ENCODE measurements at places on chromosomes 5 and 9. TPM values are rescaled to one million over a fixed set of nuclear protein-coding genes. Genes with fewer than 3 reads are reported as not detected.

DNA sequence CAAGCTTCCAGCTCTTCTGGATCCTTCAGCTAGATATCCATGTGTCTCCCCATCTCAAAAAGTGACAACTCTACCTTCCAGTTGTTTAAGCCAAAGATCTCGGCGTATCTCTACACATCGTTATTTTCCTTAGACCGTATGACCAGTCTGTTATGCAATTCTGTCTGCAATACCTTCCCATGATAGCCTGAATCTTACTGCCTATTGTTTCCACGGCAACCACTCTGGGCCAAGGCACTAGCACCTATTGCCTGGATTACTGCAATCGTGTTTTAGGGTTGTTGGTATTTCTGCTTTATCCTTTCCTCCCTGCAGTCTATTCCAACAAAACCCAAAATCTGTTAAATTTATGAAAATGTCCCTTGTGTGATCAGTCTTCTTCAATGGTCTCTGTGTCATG, 448.4 kb downstream of the MTRR start:
- DNase-seq = no peak

- DNase-seq = no peak
Measured at GRCh38 chr9:2367970-2368369, 253.6 kb upstream of the VLDLR start.

GRCh38 chr5:142833517-142834449, 63.6 kb downstream of the ARHGAP26 start:
- DNase-seq = no peak

DNA sequence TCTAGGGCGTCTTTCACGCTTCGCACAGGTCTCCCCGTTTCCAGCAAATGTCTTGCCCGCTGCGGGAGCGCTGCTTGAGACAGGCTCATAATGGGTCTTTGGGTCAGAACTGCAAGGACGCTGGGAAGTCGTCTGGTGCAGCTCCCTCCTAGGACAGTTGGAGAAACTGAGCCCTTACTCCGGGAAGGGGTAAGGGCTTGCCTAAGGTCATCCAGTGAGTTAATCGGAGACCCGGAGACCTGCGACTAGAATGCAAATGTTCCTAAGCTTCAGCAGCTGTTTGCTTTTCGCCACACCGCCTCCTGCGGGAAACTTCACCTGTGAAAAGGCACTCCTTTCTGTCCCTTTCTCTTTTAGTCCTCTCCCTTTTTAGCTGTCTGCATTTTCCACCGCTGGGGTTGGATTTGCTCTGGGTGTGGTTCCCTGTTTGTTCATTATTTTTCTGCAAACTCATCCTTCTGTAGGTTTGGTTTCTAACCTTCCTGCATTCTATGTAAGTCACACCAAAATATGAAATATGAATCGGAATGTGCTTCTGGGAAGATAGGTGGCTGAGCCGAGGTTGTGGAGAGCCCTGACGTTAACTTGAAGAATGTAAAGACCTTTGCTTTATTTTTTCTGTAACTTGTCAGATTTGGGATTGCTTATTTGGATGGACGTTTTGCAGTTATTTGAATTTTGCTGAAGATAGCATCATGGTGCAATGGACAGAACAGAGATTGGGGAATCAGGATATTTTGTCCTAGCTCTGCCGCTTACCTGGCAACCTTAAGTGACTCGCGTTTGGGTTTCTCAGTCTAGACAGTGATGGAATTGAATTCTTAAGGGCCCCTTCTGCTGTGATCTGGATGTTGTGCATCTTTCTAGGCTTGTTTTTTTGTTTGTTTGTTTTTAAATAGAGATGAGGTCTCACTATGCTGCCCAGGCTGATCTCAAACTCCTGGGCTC, 909 bp downstream of the SLC36A1 start:
- peak; percentile 34 for DNase-seq

DNA sequence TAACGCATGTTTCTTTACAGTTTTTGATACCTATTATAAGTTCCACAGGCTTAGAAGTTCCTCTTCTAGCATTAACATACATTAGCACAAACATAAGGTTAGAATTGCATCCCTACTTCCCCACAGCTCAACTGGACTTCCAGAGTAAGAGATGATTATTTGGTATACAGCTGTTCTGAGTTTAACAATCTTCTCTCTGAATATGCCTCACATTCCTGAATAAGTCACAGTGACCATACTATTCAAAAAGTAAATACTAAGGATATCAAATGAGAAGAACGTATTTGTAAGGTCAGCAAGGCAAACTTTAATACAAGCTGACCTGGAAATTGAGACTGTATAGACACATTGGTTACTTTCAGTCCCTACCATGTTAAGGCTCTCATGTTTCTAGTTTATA, 21.3 kb downstream of the NR6A1 start:
- DNase-seq = no peak

DNA sequence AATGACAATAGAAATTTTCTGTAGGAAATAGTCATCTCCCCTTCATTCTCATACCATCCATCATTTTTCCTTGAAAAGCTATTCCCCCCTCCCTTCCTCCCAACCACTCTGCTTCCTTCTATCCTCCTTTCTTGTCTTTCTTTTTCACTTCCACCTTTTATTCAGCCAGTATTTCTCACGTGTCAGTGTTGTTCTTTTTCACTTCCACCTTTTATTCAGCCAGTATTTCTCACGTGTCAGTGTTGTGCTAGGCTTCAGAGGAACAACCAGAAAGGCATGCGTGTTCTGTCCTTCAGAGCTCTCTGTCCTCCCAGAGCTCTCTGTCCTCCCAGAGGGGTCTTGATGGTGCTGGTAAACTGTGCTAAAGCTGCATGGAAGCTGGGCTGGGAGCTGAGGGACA, 419.6 kb downstream of the GADD45G start:
- no peak for DNase-seq

- DNase-seq = peak; percentile 36
Measured at GRCh38 chr9:123302348-123303214, 34.2 kb upstream of the STRBP start.

DNA sequence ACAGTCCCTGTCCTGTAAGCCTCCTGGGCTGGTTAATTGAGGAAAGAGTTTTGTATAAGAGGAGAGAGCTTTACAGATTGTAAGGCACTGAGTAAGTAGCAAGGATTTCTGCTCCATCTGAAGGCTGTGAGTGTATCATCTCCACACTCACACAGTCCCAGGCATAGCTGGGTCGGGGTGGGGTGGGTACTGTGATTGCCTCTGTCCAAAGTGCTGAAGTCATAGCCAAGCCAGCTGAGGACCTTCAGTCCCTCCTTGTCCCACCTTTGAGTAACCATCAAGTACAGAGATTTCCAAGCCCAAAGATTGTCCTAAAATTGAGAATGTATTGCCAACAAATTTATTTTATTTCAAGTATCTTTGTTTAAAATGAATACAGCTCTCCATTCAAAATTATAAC, 5.5 kb upstream of the DNAJB5 start:
- peak; percentile 58 for DNase-seq

- no peak for DNase-seq
Measured at GRCh38 chr5:61283471-61283870, 48.6 kb upstream of the ZSWIM6 start.

DNA sequence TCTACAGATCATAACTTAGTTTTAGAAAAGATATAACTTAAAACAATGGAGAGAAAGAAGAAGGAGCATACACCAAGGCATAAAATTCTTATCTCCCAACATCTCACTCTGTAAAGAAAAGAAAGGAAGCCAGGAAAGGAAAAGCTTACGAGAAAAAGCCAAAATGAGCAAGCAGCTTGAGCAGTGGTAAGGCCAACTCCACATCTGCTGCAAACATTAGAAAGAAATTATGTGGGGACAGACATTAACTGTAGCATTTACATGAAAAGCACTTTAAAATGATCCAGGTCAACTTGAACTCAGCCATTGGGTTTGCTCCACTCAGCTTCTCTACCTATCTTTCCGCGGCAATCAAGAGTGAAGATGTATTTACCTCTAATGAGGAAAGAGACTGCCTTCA, 176.9 kb downstream of the BNC2 start:
- DNase-seq = no peak

DNA sequence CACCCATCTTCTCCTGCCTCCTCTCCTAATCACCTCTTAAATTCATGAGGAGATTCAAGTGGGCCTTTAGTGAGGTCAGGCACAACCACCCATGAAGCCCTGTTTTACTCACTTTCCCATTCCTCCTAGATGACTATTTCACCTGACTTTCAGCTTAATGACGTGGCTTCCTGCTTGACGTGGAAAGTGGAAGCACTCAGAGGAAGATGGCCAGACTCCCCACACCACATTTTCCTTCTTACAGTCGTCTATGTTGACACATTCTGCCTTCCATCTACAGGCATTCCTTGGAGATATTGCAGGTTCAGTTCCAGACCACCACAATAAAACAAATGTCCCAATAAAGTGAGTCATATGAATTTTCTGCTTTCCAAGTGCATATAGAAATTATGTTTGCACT, 146.4 kb upstream of the TAS2R1 start:
- DNase-seq = no peak

- DNase-seq = no peak
Measured at GRCh38 chr9:92488681-92489550, 6.6 kb upstream of the ASPN start.

GRCh38 chr5:151906246-151906645, 18.4 kb downstream of the GLRA1 start:
- no peak for DNase-seq

DNA sequence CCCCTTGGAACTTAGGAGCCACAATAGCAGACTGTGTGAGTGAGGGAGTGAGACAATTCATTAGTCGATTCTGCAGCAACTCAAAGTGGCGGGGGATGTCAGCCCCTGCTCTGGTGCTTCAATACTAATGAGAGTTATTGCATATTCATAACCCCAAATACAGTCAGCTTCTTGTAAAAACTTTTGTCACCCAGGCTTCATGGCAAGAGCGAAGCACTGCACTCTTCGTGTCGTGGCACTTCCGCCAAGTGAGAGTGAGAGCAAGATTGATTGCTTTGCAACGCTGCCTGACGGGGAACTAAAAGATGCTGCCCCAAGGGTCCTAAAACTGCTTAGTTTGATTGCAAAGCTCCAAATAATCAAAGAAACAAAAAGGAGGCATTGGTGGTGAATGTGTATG, 150.9 kb downstream of the NR2F1-AS1 start:
- DNase-seq = no peak

- DNase-seq = no peak
Measured at GRCh38 chr9:135711391-135711790, 9.4 kb downstream of the KCNT1 start.

DNA sequence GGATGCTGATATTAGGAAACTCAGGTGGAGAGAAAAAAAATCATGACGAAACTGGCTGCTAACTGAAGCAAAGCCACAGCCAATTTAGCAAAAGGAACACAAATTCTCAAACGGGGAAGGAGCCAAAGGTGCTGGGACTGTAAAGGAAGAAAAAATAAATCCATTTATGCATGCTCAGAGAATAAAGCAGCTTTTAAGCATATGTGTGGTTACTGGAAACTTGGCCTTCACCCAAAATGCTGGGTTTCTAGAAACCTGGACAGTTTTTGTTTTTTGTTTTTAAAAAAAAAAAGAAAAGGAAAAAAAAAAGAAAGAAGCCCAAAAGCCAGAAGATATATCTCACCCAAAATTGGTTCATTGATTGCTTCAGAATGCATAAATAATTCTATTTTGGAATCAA, 8.0 kb downstream of the WHRN start:
- no peak for DNase-seq

DNA sequence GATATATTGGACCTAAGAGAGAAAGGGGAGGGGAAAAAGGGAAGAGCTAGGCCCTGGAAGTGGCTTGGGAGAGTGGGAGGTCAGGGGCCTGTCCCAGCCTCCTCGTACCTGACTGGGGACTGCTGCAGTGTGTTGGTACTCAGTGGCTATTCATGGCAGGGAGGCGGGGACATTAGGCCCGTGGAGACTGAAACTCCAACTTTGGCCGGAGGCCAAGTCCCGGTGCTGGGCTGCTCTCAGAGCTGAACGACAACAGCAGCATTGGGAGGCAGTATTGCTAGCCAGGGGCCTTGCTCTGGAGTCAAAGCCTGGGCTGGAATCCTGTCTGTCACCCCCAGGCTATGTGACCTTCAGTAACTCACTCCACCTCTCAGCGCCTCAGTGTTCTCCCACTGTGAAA, 37.8 kb downstream of the NEURL1B start:
- DNase-seq = no peak

DNA sequence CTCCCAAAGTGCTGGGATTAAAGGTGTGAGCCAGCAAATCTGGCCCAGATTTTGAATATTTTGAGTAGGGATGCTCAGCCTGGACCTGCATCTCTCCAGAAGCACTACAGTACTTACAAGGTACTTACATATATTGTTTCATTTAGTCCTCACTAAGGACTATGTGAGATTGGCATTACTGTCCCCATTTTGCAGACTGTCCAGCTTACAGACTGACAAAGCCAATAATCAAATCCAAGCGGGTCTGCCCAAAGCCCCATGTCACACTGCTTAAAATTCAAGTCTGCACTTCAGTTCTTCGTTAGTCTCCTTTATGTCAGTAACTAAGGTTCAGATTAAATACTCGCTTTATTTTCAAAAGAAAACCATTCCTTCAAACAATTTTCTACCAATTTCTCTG, 7.1 kb downstream of the MAPKAP1 start:
- no peak for DNase-seq

DNA sequence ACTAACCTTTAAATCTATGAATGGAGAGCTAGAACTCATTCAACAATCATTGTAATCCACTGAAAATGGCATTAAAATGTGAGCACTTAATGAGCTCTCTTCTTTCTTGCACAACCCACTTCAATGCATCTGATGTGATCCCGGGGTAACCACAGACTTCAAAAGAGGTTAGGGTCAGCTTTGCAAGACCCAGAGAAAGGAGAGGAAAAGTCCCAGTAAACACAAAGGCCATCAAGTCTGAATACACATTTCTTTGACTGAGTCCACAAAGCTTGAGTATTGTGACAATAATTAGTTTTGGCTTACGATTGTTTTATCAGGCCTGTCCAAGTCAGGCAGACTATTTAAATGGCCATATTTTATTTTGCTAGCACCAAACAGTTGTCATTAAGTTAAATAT, 148.8 kb upstream of the ZNF608 start:
- DNase-seq = no peak

DNA sequence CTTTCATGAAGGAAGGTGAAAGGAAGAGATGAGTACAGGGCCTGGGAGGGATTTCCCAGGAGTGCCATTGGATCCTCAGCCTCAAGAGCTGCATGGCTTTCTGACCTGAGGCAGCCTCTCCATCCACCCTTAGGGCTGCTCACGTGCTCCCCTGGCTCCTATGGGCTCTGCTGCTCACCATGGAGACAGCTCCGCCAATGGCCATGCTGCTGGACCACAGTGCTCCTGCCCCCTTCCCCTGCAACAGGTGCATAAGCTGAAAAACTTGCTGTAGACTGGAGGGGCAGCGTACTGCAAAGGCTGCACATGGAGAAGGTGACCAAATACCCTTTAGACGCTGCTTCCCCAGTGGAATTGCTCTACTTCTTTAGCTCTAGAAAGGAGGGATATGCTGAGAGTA, 112.7 kb upstream of the PANK3 start:
- no peak for DNase-seq

The TMC1 gene
- not detected for total RNA-seq

The GABRA1 gene
- total RNA-seq = not detected

The FBP1 gene
- total RNA-seq = 0.31 TPM

The ACSL6 gene
- total RNA-seq = 20.8 TPM

The SLC45A2 gene
- 0.34 TPM for total RNA-seq

The GPX3 gene
- not detected for total RNA-seq

The GRIN1 gene
- not detected for total RNA-seq

The PCDHGA3 gene
- not detected for total RNA-seq

The MAN2A1 gene
- total RNA-seq = 26.3 TPM

The ESM1 gene
- total RNA-seq = not detected

The PCDHGA7 gene
- not detected for total RNA-seq

The LCP2 gene
- total RNA-seq = 386 TPM

The EIF4E1B gene
- not detected for total RNA-seq

The ARHGEF28 gene
- total RNA-seq = not detected
